ENCODE measurements at places on chromosomes 5 and 9. TPM values are rescaled to one million over a fixed set of nuclear protein-coding genes. Genes with fewer than 3 reads are reported as not detected.

DNA sequence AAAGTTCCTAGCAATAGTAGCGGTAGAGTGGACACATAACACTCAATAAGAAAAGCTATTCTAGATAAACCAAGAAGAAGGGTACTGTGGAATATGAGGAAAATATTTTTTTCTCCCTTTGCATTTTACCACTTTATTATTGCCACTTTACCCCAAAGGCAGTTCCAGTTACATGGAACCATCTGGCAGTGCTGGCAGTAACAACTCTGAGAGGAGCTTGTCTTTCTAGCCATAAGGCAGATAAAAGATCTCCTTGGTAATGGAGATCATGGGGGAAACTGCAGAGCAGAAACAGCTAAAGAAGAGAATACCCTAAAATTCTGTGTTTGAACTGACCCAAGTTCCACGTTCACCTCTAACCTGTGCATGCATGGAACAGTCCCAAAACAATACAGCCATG is 38.5 kb downstream of the UBTD2 start:
- H3K4me3 ChIP-seq = no peak overlapping the region
- no peak overlapping the region for H3K27ac ChIP-seq
- no peak for DNase-seq
- peaks cover 19% of the 10 kb centered on the region for H3K36me3 ChIP-seq
- H3K27me3 ChIP-seq = no peaks in the 10 kb centered on the region

Gene TNC
- not detected for total RNA-seq

GRCh38 chr5:111389390-111390082 is 122.8 kb downstream of the STARD4 start:
- H3K4me3 ChIP-seq = no peak overlapping the region
- H3K36me3 ChIP-seq = peaks cover 38% of the 10 kb centered on the region
- H3K27ac ChIP-seq = no peak overlapping the region
- no peak for DNase-seq

GRCh38 chr5:137739737-137740136 is 3.8 kb upstream of the KLHL3 start:
- no peaks in the 10 kb centered on the region for H3K27me3 ChIP-seq
- H3K27ac ChIP-seq = no peak overlapping the region
- DNase-seq = no peak
- peaks cover 15% of the 10 kb centered on the region for H3K36me3 ChIP-seq
- no peak overlapping the region for H3K4me3 ChIP-seq
- peaks cover 19% of the 10 kb centered on the region for H3K4me1 ChIP-seq

GRCh38 chr9:71515107-71515506 is 253.2 kb downstream of the CEMIP2 start:
- H3K4me1 ChIP-seq = no peaks in the 10 kb centered on the region
- DNase-seq = no peak
- no peaks in the 10 kb centered on the region for H3K36me3 ChIP-seq
- no peak overlapping the region for H3K27ac ChIP-seq
- H3K4me3 ChIP-seq = no peak overlapping the region

Gene MARVELD2
- total RNA-seq = 0.26 TPM

Gene IFNA14
- not detected for total RNA-seq

Gene ZNF300
- 0.55 TPM for total RNA-seq

DNA sequence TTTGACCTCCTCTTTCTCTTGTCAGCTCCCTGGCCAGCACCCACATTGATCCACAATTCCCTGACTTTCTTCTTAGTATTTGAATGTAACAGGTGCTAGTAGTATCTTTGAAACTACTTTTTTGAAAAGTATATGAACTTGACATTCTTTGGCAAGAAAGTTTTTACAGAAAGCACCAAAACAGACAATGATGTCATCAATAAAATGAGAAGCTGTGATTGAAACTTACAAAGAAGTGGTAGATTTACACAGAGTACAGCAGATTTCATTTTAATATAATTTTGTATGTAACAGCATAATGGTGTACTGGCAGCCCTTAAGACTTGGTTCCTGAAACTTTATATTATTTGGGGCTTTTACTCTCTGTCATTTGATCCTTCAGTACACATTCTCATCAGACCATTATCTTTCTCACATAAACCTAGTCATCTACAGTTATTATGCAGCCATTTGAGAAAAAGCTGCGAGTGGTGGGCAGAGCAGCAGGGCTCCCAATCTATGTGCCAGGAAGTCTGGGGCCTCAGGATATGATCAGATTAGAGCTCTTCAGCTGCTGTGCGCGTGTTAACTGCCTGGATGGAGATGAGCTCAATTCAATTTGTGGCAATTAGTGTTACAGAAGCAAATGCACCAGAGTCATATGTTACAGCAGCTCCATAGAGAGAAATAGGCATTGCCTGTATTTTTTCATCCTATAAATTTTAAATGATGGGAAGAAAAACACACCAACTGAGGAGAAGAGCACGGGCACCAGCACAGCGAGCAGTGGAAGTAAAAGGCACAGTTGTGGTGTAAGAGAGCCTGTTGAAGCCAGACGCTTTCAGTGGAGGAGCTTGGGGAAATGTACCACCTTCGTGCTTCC is 126.1 kb downstream of the STARD4 start:
- H3K4me1 ChIP-seq = peaks cover 2% of the 10 kb centered on the region
- no peaks in the 10 kb centered on the region for H3K27me3 ChIP-seq
- no peak overlapping the region for H3K4me3 ChIP-seq
- peaks cover 33% of the 10 kb centered on the region for H3K36me3 ChIP-seq
- DNase-seq = no peak
- no peak overlapping the region for H3K27ac ChIP-seq

- no peak for DNase-seq
- H3K27ac ChIP-seq = peak overlapping the region; percentile 99
- H3K36me3 ChIP-seq = peaks cover 31% of the 10 kb centered on the region
- peaks cover 19% of the 10 kb centered on the region for H3K4me1 ChIP-seq
- no peaks in the 10 kb centered on the region for H3K27me3 ChIP-seq
These were observed 871 bp downstream of the GLE1 start for GRCh38 chr9:128505414-128505765.

Gene PRSS3
- not detected for total RNA-seq

DNA sequence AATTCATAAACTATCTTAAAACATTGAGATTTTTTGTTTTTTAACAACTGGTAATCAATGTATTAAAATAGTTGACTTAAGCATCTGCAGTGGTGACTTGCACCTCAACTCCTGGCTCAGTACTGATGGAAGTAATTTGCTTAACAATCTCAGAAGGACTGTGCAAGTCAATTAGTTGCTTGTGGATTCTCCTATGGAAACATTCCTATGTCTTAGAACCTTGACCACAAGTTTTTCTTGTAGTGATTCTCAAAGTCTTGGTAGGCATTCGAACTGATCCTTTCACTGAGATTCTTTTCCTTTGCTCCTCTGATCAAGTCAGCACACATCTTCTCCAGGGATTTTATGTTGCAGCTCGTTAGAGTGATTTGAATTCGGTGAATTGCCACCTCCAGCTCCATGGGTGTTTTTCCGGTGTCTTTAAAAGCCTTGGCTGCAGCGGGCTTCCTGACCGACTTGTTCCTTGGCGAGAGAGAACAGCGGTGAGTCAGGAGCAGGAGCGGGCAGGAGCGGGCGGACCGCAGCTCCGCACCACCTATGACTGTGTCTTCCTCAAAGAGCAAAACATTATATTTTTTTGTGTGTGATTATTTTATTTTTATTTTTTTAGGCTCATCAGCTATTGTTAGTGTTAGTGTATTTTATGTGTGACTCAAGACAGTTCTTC is 21.1 kb downstream of the HMGXB3 start:
- H3K4me3 ChIP-seq = no peak overlapping the region
- no peaks in the 10 kb centered on the region for H3K27me3 ChIP-seq
- H3K4me1 ChIP-seq = peaks cover 25% of the 10 kb centered on the region
- H3K36me3 ChIP-seq = peaks cover 75% of the 10 kb centered on the region

- no peaks in the 10 kb centered on the region for H3K4me1 ChIP-seq
- H3K27me3 ChIP-seq = no peaks in the 10 kb centered on the region
- no peaks in the 10 kb centered on the region for H3K36me3 ChIP-seq
- no peak overlapping the region for H3K27ac ChIP-seq
- no peak overlapping the region for H3K4me3 ChIP-seq
- no peak for DNase-seq
These were observed 303.9 kb upstream of the EDIL3 start for GRCh38 chr5:84688566-84688965.

- H3K4me1 ChIP-seq = no peaks in the 10 kb centered on the region
- no peak overlapping the region for H3K4me3 ChIP-seq
- H3K27me3 ChIP-seq = peaks cover 7% of the 10 kb centered on the region
- no peak for DNase-seq
These were observed 17.6 kb upstream of the TARS1 start for GRCh38 chr5:33423018-33423630.

GRCh38 chr9:95102572-95102971 is 214.9 kb downstream of the FANCC start:
- no peak overlapping the region for H3K4me3 ChIP-seq
- no peaks in the 10 kb centered on the region for H3K27me3 ChIP-seq
- H3K27ac ChIP-seq = no peak overlapping the region
- no peaks in the 10 kb centered on the region for H3K4me1 ChIP-seq
- DNase-seq = no peak

DNA sequence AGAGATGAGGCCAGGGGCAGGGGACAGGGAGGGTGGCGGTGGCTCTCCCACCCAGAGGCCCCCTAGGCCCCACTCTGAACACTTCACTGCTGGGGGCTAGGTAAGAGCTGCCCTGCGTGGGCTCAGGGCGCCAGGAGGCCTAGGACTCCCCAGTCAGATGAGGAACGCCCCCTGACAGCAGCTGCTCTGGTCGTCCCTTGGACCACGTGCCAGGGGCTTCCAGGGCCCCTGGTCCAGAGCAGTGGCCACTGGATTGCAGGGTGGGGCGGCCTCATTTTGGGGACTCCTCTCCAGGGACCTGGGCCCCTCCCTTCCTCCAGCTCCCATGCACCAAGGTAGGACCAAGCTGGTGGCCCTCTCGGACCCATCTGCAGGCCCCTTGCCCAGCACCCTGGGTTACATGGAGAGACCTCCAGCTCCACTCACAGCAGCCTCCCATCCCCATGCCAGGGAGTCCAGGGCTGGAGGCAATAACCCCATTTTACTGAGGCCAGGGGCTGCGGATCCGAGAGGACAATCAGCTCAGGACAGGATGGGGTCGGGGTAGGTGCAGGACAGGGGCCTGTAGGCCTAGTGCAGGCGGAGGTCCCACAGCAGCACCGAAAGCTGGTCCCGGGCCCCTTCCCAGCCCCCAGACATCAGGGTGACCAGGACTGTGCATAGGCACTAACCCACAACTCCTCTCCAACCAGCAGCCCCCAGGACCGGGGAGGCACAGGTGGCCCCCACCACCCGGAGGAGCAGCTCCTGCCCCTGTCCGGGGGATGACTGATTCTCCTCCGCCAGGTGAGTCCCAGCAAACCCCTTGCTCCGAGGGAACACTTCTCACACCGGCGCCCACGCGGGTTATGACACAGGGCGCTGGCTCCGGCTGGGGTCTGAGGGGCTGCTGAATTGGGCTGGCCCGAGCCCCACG is 1.5 kb downstream of the EGFL7 start:
- H3K27ac ChIP-seq = no peak overlapping the region
- H3K27me3 ChIP-seq = peaks cover 7% of the 10 kb centered on the region
- peaks cover 11% of the 10 kb centered on the region for H3K4me1 ChIP-seq
- no peak for DNase-seq
- H3K36me3 ChIP-seq = no peaks in the 10 kb centered on the region
